ENCODE measurements at places on chromosomes 4 and X.

- DNase-seq: no peak
These were observed 89.2 kb downstream of the GATB start for GRCh38 chr4:151671541-151672059.

DNA sequence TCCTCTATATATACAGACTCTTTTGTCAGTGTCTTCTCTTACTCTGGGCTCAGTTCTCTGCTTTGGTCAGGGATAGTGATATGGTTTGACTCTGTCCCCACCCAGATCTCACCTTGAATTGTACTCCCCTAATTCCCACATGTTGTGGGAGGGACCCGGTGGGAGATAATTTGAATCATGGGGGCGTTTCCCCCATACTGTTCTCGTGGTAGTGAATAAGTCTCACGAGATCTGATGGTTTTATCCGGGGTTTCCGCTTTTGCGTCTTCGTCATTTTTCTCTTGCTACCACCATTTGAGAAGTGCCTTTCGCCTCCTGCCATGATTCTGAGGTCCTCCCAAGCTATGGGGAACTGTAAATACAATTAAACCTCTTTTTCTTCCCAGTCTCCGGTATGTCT lies 144.4 kb downstream of the GLUD2 start:
- DNase-seq: no peak

- no peak for DNase-seq
These were observed 12.5 kb upstream of the STS start for GRCh38 chrX:7134981-7135380.

GRCh38 chr4:17558941-17559708 lies 17.9 kb upstream of the LAP3 start:
- DNase-seq: no peak

DNA sequence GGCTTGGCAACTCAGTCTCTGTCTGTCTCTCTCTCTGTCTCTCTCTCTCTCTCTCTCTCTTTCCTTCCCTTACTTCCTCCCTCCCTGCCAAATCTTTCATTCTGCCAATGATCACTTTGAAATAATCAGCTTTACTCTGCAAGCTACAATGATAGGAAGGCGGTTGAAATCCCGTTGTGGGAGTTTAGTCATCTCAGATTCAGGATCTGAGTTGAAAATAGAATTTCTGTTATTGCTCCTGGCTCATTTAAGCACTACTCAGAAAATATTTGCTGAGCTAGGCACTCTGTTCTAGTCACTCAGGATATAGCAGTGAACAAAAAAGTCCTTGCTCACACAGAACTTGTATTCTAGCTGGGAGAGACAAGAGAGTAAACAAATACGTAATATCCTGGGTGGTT lies 56.3 kb upstream of the DCTD start:
- DNase-seq: no peak

GRCh38 chr4:791898-792625 lies 33.9 kb downstream of the CPLX1 start:
- DNase-seq: no peak

GRCh38 chr4:15104825-15105224 lies 102.5 kb downstream of the CPEB2 start:
- DNase-seq: no peak

DNA sequence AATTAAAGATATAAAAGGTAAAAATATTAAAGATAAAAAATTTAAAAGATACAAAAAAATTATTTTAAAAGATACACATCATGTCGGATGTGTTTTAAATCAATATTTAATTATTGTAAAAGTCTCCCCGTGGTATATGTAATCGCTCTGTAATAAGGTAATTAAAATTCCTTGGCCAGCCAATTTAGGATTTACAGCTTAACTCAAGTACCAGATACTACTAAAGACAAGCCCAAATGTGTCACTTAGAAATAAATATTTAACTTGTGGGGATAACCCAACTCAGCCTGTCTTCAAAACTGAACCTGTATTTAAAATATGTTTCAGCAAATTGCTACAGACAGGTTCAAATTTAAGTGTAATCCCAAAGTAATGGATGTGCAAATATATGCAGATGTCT lies 56.0 kb downstream of the GPR82 start:
- DNase-seq: no peak

DNA sequence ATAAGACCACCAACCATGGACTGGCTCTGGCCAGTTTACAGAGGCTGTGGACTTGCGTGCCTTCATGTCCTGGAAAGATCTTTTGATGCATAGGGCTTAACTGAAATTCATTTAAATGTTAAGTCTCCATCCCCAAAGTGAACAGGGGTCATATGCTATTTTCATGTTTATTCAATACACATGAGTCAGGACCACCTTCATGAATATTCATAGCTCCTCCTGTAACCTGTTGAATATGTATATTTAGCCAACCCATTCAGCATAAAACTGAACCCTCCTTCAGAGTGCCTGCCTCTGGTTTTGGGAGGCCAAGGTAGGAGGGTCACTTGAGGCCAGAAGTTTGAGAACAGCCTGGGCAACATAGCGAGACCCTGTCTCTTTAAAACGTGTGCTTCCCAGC lies 7.1 kb downstream of the CTPS2 start:
- DNase-seq: no peak

GRCh38 chrX:145475725-145476124 lies 228.4 kb downstream of the SPANXN1 start:
- DNase-seq: no peak

DNA sequence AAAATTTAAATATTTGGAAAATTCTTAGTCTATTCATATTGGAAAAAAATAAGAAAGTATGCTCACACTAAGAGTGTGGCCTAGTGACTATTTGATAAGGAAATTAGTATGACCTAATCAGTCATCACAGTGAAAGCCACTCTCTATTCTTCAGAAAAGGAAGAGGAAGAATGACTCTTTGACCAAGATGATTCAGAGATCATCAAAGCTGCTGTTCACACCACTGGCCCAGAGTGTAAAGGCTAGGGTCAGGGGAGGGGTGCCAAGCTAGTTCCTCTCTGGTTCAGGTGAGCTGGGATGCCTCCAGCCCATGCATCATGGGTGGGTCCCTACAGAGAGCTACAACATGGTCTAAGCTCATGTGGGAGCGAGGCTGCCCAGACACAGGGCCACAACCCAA lies 396.9 kb upstream of the NDST3 start:
- no peak for DNase-seq

DNA sequence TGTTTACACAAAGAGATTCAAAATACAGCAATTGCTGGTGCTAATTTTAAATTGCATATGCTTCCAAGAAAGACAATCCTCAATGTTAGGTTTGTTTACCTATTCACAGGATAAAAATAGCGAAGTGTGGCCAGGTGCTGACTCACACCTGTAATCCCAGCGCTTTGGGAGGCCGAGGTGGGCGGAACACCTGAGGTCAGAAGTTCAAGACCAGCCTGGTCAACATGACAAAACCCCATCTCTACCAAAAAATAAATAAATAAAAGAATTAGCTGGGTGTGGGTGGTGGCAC lies 77.7 kb downstream of the OPHN1 start:
- no peak for DNase-seq

DNA sequence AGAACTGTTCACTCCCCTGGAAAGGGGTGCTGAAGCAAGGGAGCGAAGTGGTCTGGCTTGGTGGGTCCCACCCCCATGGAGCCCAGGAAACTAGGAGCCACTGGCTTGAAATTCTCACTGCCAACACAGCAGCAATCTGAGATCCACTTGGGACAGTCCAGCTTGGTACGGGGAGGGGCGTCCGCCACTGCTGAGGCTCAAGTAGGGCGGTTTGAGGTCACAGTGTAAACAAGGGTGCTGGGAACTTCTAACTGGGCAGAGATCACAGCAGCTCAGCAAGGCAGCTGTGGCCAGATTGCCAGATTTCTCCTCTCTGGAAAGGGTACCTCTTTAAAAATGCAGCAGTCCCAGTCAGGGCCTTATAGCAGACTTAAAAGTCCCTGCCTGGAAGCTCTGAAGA lies 53.9 kb upstream of the GALNTL6 start:
- DNase-seq: no peak

- no peak for DNase-seq
These were observed 77.0 kb upstream of the C4orf50 start for GRCh38 chr4:6095023-6095752.

- DNase-seq: no peak
These were observed 133.4 kb downstream of the ATG4A start for GRCh38 chrX:108224727-108225621.

DNA sequence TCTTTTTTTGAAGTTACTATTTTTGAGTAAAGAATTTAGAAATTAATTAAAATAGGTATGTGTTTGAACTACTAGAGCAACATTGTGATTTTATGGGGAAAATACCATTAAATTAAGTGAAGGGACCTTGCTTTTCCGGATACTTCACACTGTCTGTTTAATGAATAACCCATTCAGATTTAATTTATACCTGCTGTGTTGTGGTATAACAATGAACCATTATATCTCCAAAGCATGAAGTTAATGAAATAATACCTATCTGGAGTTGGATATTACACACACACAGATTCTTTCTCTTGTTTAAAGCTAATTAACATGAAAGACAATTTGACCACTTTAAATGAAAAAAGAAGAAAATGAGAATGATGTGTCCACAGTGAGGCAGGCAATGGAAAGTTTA lies 195.0 kb upstream of the GPRIN3 start:
- DNase-seq: no peak

- DNase-seq: no peak
These were observed 242.8 kb downstream of the PCDH7 start for GRCh38 chr4:30962939-30963338.

- no peak for DNase-seq
These were observed 102.8 kb upstream of the MXRA5 start for GRCh38 chrX:3449287-3449686.

DNA sequence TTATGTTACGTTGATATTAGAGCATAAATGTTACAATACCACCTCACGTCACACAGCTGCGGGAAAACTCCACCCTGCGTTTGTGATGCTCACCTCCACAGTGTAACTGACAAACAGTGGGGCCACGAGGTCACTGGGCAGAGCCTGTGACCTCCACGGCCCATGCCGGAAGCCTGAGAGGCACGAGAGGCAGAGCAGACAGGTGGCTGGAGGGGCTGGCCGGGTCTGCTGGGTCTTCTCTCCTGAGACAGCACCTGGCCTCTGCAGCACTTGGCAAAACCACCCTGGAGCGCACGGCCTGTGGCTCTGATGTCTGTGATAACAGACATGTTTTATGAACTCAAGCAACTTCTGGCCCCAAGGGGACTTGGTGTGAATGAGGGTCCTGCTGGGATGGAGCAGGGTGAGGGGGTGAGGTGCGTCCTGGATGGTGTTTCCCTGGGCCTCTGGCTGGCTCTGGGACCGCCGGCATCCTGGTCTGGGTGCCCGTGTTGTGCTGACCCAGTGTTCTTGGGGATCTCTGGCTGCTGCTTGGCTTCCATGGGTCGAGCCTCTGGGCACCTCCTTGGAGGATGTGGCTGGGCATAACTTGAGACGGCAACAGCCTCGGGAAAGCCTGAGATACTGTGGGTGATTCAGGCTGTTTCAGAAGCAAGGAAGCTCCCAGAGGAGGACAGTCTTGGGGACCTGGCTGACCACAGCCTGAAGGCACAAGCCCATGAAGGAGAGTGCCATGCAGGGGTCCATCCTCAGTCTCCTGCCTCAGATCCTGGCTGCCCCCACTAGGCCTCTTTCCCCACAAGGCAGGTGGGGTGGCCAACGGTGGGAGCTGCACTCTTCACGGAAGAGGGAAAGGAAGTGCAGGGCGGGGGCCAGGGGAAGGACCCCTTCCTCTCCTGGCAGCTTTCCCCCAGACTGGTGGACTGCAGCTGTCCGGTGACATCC lies 19.7 kb downstream of the RNF212 start:
- DNase-seq: no peak

DNA sequence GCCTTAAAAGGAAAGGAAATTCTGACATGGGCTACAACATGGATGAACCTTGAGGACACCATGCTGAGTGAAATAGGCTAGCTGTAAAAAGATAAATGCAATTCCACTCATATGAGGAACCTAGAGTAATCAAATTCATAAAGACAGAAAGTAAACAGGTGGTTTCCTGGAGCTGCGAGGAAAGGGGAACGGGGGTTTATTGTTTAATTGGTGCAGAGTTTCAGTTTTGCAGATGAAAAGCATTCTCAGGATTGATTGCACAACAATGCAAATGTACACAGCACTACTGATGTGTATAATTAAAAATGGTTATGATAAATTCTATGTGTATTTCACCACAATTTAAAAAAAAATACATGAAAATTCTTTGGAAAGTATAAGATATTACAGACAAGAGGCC lies 24.0 kb downstream of the PLRG1 start:
- no peak for DNase-seq

GRCh38 chr4:120266602-120267001 lies 200.0 kb upstream of the MAD2L1 start:
- DNase-seq: no peak

- DNase-seq: no peak
These were observed 121.2 kb upstream of the NAP1L5 start for GRCh38 chr4:88818631-88819470.

GRCh38 chrX:119266364-119266995 lies 30.4 kb downstream of the PGRMC1 start:
- no peak for DNase-seq

DNA sequence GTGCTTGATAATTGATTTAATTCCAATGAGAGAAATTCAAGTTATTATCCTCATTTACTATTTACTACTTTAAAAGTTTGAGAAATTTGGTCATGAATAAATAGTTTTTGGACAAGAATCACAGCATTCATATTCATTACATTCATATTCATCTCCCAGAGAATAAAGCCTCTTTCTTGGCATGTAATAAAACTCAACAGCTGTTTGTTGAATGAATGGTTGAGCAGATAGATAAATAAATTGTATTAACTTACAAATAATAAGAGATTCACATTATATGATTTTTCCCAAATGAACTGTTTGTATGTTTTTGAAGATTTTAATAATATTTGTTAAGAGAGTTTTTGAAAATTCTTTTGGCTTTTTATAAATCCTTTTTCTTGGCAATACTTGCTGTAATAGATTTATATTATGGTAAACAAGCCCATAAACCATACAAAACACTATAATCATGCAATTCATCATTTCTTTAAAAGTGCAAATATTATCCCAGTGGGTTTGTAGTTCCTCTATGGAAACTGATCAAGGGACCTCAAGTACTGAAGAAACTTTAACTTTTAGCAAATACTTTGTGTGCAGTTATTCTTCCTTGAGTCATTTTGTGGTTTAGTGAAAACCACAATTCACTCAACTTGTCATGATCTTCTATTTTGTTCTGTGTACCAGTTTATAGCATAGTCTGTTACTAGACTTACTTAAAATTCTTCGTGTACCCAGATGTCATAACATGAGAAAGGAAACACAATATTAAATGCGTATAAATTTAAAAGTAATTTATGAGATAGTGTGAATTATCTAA lies 371.8 kb downstream of the ADGRL3 start:
- no peak for DNase-seq

DNA sequence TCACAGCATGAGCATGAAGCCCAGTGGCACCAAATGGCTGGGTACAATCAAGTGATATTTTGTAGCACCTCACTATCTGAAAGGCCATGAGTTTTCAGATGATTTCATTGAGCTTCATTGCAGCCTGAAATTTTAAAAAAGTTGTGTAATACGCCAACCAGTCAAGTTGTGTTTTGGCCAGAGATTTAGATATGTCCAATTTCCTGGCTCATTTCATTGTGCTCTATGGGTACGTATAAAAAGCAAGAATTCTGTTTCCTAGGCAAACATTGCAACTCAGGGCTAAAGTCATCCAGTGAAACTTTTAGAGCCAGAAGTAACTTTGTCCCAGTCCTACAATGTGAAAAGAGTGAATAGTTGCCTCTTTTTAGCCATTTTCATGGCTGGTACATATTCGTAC lies 212.5 kb downstream of the GC start:
- DNase-seq: no peak

- no peak for DNase-seq
These were observed 15.0 kb downstream of the BRCC3 start for GRCh38 chrX:155086202-155086840.

Measured in GM19239 (cell line).